Activated naive CD4-positive, alpha-beta T cell treated with anti-CD3 and anti-CD28 coated beads, Interleukin-2, amount 50 U/mL, for 72 hours (primary cell): ENCODE measurements at places on chromosomes 7 and 10. TPM values are rescaled to one million over a fixed set of nuclear protein-coding genes. Genes with fewer than 3 reads are reported as not detected.
A peak's percentile ranks its signal among the peaks of the same experiment; 100 is the strongest.

DNA sequence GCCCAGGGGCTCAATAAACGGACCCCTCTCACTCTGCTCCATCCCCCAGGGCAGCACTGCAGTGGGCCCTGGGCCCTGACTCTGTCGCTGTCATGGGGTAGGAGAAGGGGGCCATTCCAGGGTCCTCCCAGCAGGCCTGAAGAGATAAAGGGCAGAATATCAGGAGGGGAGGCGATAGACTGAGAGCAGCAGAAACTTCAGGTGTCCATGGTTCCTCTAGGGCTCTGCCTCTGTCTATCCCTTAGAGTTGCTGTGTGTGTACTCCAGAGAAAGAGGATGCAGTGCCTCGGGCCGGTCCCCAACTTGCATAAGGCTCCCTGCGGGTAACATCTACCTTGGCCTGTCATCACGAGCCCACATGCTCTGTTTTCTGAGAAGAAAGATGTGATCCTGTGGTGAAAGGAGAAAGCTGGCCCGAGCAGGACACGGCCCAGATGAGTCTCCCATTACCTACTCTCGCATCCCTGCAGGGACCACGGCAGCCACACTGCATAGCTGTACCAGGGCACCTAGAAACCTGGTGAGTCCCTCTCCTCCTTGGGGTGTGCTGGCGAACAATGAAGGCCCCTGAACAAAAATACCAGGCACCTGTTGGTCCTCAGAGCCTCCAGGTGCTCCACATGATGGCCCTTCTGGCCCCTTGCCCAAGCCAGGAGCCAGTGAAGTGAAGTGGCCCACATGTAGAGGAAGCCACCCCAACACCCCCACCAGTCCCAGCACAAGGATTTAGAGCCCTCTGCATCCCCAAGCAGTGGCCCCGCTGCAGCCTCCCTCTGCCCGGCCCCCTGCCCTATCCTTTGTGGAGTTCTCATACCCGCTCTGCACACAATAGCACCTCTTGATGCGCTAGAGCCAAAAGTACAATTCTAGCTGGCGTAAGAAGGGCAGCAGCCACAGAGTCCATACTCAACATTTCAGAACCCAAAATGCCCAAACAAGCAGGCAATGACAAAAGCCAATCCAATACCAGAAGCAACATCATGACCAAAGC lies 106.8 kb downstream of the ARHGAP22 start:
- no peak for DNase-seq

The ASIC3 gene
- 19.7 TPM for total RNA-seq

DNA sequence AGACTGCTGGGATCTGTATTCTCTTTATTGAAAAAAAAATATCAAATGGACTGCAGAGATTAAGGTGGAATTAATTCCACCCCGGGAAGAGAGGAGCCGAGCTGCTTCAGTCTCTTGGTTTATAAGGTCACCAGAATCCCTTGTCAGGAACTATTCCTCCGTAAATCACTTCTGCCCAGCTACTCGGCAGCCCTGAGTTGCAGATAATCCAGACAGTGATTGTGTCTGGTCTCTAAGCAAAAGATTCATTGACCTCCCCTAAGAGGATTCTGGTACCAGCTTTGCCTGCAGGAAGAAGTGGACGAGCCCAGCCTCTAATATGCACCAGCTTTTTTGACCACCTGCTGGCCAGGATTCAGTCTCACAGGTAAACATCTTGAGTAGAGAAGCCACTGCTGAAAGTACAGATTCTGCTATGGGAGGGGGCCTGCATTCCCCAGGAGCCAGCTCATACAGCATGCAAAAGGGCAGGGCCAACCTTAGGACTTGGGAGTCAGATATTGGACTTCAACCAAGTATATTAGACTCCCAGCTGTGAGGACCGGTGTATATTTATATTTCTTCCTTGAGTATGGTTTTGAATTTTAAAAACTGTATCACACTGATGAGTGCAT lies 27.1 kb upstream of the PLXNA4 start:
- DNase-seq: no peak

DNA sequence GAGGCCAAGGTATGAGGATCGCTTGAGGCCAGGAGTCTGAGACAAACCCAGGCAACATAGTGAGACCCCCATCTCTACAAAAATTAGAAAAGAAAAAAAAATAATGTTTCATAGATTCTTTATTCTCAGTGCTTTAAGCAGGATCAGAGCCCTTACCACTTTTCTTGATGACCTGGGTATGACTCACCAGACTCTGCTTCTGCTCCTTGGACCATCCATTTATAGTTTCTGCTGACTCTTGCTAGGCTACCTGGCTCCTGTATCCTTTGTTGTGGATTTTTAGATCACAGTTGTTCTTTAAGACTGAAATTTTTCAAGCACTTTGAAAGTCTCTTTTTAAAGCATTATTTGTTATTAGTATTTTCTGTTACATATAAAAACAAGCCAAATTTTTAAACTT lies 411.1 kb downstream of the GFRA1 start:
- no peak for DNase-seq

GRCh38 chr7:102295346-102296178 lies 8.9 kb downstream of the SH2B2 start:
- DNase-seq: no peak

GRCh38 chr10:118271671-118272070 lies 70.5 kb downstream of the FAM204A start:
- no peak for DNase-seq

The DDC gene
- total RNA-seq: 0.43 TPM

GRCh38 chr10:117710181-117710798 lies 167.7 kb downstream of the EMX2 start:
- no peak for DNase-seq

The PTPN12 gene
- total RNA-seq: 13.6 TPM

The FFAR4 gene
- not detected for total RNA-seq

- DNase-seq: peak; percentile 50
These were observed at the start of gene HSPB1 for GRCh38 chr7:76302347-76303201. TSS of gene HSPB1 (plus strand) at chr7:76302673. CDS start at chr7:76302713, 40 bp downstream.

GRCh38 chr7:23230641-23231101 lies 15.9 kb upstream of the GPNMB start:
- no peak for DNase-seq

The AMPH gene
- total RNA-seq: not detected

DNA sequence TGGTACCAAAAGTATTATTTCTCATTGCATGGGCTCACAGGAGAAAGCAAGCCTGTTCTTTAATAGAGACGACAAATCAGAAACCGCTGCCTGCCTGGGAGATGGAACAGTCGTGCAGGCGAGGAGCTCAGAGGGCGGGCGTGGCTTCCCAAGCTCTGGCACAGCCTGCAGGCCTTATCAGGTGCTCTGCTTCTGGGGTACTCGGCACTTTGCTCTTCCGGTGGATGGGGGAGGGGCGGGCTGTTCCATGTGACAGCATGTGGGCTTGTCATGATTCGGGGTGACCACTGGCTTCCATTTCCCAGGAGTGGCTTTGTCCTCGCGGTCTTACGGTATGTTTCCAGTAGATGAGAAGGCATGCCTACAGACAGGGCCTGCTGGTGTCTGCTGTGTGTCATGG lies 228.6 kb downstream of the MGMT start:
- no peak for DNase-seq
